Posterior vena cava (tissue), 2 donors: ENCODE measurements at places on chromosomes 13 and 19.

- DNase-seq, result no peak
These were observed 8.0 kb downstream of the ELL start for GRCh38 chr19:18513868-18514267.

- peak; percentile 81 for DNase-seq
These were observed 638 bp downstream of the ANKRD27 start for GRCh38 chr19:32674153-32674930.

DNA sequence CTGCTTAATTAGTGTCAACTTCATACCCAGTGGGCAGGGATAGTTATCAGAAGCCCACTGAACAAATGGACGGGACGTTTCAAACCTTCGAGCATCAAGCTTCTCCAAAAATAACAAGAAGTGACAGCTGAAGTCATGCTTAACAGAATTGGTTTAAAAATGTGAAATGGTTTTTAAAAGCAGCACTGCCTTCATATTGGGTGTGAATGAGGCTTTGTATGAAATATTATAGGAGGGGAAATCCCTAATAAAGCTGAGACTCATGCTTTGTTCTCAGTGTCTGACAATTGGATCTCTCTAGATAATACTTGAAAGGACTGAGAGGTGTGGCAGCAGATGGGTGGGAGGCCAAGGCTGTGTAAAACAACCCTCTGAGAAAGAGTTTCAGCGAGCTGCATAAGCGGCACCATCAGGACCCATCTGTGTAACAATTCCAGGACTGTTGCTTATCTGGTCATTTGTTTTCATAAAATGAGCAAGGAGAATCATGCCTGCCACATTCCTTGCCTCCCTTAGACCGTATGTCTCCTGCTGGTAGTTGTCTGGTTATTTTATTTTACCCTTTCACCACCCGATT lies 667.7 kb downstream of the DIAPH3 start:
- no peak for DNase-seq

DNA sequence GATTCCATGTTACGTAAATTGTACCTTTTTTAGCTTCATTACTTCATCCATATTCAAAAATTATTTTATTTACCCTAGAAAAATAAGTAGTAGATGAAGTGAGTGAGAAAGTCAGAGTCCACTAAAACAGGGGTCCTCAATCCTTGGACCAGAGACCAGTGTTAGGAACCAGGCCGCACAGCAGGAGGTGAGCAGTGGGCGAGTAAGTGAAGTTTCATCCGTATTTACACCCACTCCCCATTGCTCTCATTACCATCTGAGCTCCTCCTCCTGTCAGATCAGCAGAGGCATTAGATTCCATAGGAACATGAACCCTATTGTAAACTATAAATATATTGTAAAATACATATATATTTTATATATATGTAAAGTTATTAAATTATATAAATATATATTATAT lies 119.0 kb downstream of the PAN3 start:
- DNase-seq, result no peak

GRCh38 chr19:29385191-29385795 lies 140.5 kb upstream of the VSTM2B start:
- DNase-seq, result peak; percentile 70

GRCh38 chr13:21139374-21139773 lies 37.0 kb downstream of the SKA3 start:
- no peak for DNase-seq

DNA sequence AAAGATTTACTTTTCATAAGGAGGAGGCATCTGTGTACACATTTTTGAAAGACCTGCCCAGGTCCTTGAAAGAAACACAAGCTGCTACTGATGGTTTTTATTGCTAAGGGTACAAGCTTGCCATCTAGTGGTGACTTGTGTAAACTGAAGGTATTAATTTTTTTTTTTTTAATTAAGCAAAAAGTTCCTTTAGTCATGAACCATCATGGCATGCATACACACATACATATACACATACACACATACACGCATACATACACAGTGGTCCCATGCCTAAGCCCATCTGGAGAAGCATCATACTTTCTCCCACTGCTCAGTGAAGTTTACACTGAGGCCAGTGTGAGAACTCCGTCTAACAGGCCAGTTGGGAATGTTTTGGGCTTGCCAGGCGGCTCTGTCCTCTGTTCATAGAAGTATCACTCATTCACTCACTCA lies 312.5 kb downstream of the DCLK1 start:
- DNase-seq, result no peak

GRCh38 chr19:47609906-47610894 lies 1.3 kb downstream of the BICRA start:
- peak; percentile 85 for DNase-seq

GRCh38 chr13:86585835-86586234 lies 786.6 kb upstream of the SLITRK6 start:
- no peak for DNase-seq
